ENCODE measurements at places on chromosomes 6 and 20.

DNA sequence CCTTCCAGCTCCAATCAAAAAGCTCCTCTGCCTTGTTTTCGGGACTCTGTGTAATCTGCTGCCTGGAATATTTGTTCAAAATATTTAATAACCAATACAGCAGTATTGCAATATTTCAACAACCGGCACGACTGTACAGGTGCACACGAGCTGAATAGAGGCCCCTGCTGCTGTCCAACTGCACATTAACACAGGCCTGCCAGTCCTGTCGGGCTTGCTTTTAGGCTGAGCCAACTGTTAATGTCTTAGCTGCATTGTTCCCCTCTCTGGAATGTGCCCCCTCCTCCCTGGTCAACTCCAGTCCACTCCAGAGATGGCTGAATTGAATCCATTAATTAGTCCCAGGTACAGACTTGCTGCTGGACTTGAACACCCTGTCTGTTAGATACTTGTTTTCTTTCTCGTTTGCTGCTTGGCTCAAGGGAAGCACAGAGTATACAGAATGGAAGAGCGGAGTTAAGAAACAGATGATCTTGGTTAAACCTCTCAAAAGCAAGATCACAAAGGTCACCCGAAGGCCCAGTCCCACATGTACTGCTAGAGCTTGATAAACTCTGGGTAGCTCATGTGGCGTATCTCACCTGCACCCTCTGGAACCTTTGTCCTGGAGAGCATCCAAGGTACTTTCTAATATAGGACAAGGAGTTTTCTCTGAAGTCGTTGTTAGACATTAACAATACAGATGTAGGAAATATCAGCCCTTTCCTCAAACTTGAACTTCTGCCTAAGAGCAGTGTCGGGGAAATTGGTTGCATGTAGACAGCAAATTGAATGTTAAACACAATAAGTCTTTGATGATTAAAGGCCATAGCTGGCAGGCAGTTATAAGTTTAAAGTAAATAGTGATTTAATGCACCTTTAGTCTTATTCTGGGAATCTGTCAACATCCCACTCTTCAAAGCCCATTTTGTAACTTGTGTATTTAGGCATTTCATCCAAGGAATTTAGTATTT lies 31.9 kb downstream of the SHLD1 start:
- DNase-seq: no peak
- no peaks in the 10 kb centered on the region for H3K27me3 ChIP-seq
- peaks cover 5% of the 10 kb centered on the region for H3K4me1 ChIP-seq
- no peak overlapping the region for H3K4me3 ChIP-seq
- no peak overlapping the region for H3K27ac ChIP-seq
- H3K36me3 ChIP-seq: no peaks in the 10 kb centered on the region

- H3K27ac ChIP-seq: peak overlapping the region; percentile 79
- peak overlapping the region; percentile 28 for H3K4me3 ChIP-seq
- no peaks in the 10 kb centered on the region for H3K27me3 ChIP-seq
- H3K36me3 ChIP-seq: peaks cover 25% of the 10 kb centered on the region
- DNase-seq: no peak
Observed at GRCh38 chr6:30542404-30542725, 13.9 kb downstream of the GNL1 start.

GRCh38 chr6:55636406-55637102 lies 57.6 kb upstream of the HMGCLL1 start:
- H3K4me1 ChIP-seq: no peaks in the 10 kb centered on the region
- no peak for DNase-seq
- no peak overlapping the region for H3K4me3 ChIP-seq
- H3K36me3 ChIP-seq: no peaks in the 10 kb centered on the region

GRCh38 chr20:62362590-62362940 lies 4.5 kb downstream of the LAMA5 start:
- no peak for DNase-seq
- H3K27me3 ChIP-seq: peaks cover 7% of the 10 kb centered on the region
- H3K36me3 ChIP-seq: no peaks in the 10 kb centered on the region
- H3K27ac ChIP-seq: peak overlapping the region; percentile 86
- peaks cover 26% of the 10 kb centered on the region for H3K4me1 ChIP-seq

- no peaks in the 10 kb centered on the region for H3K27me3 ChIP-seq
- H3K4me3 ChIP-seq: no peak overlapping the region
Observed at GRCh38 chr6:15527838-15528617, 134.8 kb downstream of the DTNBP1 start.

DNA sequence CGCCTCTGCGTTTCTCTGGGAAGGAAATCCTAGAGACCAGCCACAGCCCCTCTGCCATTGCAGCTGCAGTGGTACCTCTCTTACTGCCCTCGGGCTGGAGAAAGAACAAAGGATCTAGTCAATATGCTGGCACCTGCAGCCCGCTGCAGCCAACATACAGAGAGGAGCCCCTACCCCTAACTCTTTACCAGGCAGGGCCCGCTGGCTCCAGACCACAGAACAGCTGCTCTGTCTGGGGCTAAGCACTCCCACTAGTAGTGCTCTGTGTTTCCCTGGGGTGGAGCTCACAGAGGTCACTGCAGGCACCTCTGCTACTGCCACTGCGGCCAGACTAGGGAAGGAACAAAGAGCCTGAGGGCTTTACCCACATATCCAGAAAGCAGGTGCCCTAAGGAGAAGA lies 93.8 kb upstream of the IMPG1 start:
- H3K36me3 ChIP-seq: no peaks in the 10 kb centered on the region
- H3K4me3 ChIP-seq: no peak overlapping the region
- H3K27ac ChIP-seq: no peak overlapping the region
- no peaks in the 10 kb centered on the region for H3K27me3 ChIP-seq
- no peak for DNase-seq
- H3K4me1 ChIP-seq: no peaks in the 10 kb centered on the region

GRCh38 chr6:73348550-73349204 lies 5.4 kb downstream of the DPPA5 start:
- H3K4me1 ChIP-seq: no peaks in the 10 kb centered on the region
- H3K27me3 ChIP-seq: peaks cover 26% of the 10 kb centered on the region
- no peak overlapping the region for H3K4me3 ChIP-seq
- no peak for DNase-seq

- DNase-seq: no peak
- H3K27me3 ChIP-seq: no peaks in the 10 kb centered on the region
- H3K4me3 ChIP-seq: no peak overlapping the region
- H3K4me1 ChIP-seq: no peaks in the 10 kb centered on the region
- H3K27ac ChIP-seq: no peak overlapping the region
Observed at GRCh38 chr6:21914121-21914973, 320.8 kb downstream of the SOX4 start.

DNA sequence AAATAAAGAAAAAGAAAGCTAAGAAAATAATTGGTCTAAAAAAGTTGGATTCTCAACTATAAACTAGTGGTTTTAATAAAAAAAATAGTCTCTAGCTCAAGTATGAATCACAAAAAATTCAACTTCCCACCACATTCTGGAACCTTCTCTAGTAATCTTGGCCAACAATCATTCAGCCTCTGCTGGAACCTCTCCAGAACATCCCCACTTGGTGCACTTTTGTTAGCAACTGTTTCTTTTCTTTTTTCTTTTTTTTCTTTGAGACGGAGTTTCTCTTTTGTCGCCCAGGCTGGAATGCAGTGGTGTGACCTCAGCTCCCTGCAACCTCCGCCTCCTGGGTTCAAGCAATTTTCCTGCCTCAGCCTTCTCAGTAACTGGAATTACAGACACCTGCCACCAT lies 35.7 kb downstream of the TXLNB start:
- peaks cover 11% of the 10 kb centered on the region for H3K4me1 ChIP-seq
- H3K36me3 ChIP-seq: peaks cover 27% of the 10 kb centered on the region
